Midbrain (tissue), 1 donor: ENCODE measurements at places on chromosomes 5 and 9.
A peak's percentile ranks its signal among the peaks of the same experiment; 100 is the strongest.

DNA sequence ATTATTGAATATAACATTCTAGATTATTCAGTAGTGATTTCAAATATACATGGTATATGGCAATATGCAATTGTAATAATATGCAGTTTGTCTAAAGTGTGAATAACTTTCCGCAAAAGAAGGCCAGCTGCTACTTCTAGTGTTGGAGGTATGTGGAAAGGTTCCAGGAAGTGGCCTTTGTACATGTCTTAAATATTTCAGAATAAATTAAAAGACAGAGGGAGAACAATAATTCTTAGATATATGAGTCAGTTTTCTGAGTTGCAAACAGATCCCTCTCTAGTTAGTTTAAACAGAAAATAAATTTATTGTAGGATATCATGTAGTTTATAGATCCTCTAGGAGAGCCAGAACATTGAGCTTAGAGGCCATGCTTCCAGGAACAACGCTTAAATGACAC, 210.8 kb upstream of the ELL2 start:
- no peak for DNase-seq

- peak; percentile 63 for DNase-seq
Measured at GRCh38 chr5:132526290-132526973, 16.9 kb downstream of the IL5 start.

- no peak for DNase-seq
Measured at GRCh38 chr9:87682085-87682484, 43.8 kb upstream of the CTSL start.

DNA sequence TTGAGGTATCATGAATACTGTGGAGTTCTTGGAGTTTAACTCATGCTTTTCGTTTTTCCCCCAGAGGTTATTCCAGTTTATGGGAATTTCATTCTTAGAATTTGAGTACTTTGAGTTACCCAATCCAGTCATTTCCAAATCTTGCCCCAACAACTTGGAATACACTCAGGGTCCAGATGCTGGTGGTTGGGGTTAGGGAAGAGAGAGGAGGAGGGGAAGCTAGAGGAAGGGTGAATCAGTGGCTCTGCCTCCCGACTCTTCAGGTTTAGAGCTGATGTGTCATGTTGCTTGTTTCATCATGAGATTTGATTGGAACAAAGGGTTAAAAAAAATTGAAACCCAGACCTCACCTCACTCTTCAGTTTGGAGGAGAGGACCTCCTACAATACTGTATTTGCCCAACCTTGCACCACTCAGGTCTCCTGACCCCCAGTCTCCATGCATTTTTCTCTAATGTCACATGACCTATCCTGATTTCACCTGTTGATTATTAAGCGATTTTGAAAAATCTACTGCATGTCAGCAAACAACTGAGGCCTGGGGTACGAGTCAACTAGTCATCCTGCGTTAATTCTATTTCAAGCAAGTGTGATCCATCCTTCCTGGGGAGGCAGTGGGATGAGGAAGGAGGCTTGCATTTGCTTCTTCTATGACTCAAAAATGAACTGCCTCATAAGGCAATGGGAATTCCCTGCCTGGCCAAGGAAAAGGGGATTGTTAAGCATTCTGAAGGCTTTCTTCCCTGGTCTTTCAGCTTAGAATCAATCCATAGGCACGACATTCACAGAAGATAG, 6.2 kb upstream of the SLC1A3 start:
- DNase-seq = no peak

DNA sequence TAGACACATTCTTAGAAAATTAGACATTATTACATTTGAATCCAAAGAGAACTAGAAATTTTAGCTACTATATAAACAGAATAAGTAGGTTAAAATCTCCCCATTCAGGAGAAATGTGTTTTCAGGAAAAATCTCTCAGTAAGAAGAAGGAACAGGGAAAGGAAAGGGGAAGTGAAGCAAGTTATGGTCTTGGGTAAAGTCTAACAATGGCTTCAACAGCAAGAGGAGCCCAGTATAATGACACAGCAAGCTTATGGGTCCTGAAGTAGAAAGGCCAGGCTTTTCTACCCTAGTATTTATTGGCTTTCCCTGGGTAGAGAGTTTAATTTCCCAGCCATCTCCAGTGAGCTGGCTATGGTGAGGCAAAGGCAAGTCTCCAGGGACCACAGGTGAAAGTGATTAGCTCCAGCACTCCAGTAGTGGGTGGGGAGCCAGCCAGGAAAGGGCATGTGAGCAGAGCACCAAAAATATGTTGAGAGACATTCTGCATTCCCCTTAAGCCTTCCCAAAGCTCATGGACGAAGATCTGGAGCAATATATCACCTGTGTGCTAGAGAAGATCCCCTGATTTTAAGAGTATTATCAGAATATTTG, 981.7 kb downstream of the NR2F1-AS1 start:
- no peak for DNase-seq

- DNase-seq = peak; percentile 2
Measured at GRCh38 chr9:132768932-132769905, 99.0 kb downstream of the GTF3C4 start.

DNA sequence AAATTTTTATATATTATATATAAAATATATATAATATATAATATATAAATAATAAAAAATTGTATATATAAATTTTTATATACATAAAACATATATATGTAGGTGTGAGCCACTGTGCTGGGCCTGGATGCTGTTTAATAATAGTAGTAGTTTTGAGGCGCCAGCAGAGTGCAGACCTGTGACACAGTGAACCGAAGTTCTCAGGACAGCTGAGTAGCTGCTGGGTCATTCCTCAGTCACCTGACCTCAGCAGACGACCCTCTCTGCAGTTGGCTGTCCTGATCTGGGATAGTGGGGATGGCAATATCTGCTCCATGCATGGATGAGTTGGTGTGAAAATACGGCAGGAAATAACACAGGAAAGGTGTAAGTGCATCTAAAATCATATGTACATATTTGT, 3.3 kb upstream of the SNX18 start:
- DNase-seq = no peak

- DNase-seq = peak; percentile 67
Measured at GRCh38 chr5:10352430-10353240, 860 bp upstream of the MARCHF6 start.

- no peak for DNase-seq
Measured at GRCh38 chr5:157057459-157058370, 1.2 kb downstream of the HAVCR1 start.

GRCh38 chr5:161105525-161105924, 253.5 kb upstream of the ATP10B start:
- peak; percentile 55 for DNase-seq

- no peak for DNase-seq
Measured at GRCh38 chr5:65876970-65877369, 49.4 kb upstream of the ERBIN start.

GRCh38 chr5:143436871-143437270, 33.4 kb upstream of the NR3C1 start:
- DNase-seq = no peak

DNA sequence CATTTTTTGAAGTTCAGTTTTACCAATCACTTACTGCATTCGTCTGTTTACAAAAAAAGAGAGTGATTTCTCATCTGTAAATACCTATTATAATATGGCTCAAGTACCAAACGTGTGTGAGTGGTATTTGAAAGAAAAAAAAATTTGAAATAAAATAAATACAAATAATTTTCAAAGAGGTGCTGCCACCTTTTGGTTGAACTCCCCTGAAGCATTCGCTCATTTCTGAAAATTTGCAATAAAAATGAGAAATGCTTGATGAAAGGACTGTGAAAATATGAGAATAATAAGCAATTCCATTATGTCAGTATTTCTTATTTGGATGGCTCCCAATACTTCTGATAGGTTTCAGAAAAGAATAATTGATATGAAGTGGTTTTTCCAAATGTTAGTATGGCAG, 409.9 kb downstream of the CTNND2 start:
- DNase-seq = peak; percentile 39

DNA sequence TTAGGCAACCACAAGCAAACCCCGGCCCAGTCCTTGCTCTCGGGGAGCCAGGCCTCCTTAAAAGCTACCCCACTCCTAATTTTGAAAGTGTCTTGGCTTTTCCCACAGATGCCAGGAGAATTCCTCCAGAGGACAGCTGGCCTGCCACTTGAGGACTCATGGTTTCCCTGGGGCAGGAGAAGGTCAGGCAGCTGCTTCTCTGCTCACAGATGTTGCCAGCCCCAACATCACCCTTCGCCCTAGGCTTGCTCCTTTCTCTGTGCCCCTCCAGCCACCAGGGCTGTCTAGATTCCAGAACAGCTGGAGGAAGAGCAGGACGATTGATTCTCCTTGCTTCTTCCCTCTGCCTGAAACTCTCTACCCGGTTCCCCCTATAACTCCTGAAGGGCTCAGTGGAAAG, 8.5 kb downstream of the GGTA1 start:
- no peak for DNase-seq

DNA sequence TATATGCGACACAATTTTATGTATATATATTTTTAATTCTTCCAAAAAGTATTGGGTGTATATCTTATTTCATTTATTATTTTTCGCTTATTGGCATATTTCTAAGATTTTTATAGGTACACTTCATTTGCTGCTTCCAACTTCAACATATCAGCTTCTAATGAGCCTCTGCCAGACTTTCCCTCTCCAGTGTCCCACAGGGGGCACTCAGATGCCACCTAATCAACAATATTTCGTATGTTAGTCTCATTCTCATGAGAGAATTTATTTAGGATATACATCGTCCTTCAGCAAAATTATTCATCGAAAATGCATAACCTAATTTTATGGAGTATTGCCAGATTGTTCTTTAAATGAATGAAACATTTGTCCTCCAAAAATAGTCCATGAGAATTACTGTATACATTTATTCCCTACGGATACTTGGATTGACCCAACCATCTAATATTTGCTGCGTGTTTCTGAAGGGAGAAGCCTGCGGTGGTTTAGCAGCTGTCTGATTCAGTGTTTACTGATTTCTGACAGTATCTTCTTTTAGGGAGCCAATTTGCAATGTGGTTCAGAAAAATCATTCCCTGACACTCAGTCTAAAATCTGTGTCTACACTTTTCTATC, 100.6 kb upstream of the SELENOP start:
- DNase-seq = peak; percentile 13

GRCh38 chr9:71233646-71234045, 112.2 kb upstream of the TRPM3 start:
- DNase-seq = peak; percentile 19

- DNase-seq = no peak
Measured at GRCh38 chr9:134895908-134896833, 15.6 kb downstream of the FCN2 start.

- no peak for DNase-seq
Measured at GRCh38 chr9:120931231-120932085, 4.9 kb upstream of the TRAF1 start.

DNA sequence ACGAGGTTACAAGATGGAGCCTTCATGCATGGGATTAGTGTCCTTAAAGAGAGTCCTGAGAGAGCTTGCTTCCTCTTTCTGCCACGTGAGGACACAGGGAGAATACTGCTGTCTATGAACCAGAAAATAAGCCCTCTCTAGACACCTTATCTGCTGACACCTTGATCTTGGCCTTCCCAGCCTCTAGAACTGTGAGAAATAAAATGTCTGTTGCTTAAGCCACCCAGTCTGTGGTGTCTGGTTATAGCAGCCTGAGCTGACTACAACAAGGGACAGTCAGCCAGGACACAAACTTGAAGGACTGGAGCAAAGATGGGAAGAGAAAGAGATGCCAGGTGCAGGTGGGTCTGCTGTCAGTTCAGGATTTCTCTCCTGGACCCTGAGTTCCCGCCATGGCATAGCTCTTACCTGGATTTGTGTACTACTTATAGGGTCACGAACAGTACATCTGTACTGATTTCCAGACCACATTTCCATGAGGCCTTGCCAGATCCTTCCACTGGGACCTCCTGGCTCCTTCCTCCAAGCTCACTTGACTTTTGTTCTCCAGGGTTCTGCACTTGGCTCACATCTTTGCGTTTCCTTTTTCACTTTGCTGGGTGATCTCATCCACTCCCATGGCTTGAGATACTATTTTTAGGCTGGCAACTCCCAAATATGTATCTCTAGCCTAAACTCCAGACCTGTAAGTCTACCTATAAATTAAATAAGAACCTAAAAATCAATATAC, 44.9 kb upstream of the LIFR start:
- no peak for DNase-seq

DNA sequence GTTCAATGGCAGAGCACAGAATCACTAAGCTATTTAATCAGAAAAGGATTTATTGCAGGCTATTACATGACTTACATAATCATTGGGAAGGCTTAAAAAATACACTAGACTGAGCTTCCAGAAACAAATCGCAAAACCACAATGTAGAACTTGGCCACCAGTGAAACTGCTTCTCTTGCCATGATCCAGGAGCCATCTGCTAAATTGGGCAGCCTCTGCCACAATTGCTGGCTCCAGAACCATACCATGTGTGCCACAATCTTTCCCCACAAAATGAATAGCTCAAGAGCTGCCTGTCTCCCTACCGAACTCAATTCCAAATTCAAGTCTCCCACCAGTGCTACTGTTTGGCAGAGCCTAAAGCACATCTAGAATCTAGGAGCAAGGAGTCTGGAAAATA, 9.8 kb upstream of the ERAP1 start:
- peak; percentile 3 for DNase-seq

DNA sequence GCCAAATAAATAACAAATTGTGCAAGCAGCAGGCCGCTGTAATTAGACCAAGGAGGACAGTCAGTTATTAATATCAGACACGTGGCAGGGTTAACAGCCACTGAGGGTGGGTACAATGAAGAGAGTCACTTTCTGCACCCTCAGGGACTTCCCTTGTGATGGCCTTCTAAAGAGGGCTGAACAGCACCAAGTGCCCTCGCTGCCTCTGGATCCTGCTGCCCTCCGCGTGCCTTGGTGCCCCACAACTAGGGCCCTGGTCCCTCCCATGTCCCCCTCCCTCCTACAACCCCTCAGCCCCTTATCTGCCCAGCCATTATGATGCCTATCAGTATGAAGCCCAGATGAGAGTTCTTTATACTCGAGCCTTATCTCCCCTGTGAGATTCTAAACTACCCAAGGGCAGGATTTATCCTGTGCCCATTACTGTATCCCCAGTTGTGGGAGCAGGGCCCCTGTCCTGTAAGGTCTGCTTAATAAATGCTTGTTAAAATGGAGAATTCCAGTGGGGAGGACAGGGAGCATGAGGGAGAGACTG, 37.3 kb downstream of the PCDH1 start:
- DNase-seq = no peak

- no peak for DNase-seq
Measured at GRCh38 chr5:14816999-14817761, 54.4 kb downstream of the ANKH start.

- DNase-seq = peak; percentile 2
Measured at GRCh38 chr9:75490326-75490725, 400.1 kb upstream of the PCSK5 start.

- no peak for DNase-seq
Measured at GRCh38 chr9:80294318-80294717, 722.6 kb downstream of the TLE4 start.

GRCh38 chr5:31638345-31638744, 586 bp upstream of the PDZD2 start:
- peak; percentile 55 for DNase-seq

DNA sequence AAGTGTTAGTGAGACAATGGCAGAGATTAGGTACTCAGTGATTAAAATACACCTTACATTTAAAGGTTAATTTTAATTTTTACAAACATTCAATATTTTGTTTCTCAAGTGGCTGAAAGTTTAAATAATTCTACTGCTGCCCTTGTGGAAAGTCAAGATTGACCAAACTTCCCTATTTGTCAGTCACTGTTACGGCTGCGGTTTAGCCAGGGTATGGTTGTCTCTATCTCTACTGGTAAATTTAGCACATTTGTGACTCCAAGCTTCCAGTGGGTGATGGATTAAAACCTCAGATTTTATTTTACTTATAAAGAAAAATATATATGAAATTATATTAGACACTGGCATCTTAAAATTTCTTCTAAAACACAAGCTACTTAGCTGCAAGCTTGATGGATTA, 368.4 kb downstream of the CDH18 start:
- no peak for DNase-seq

GRCh38 chr9:116860509-116861120, 173.5 kb downstream of the TRIM32 start:
- DNase-seq = peak; percentile 59
